Kidney tubule cell (primary cell): ENCODE measurements at places on chromosomes 1 and 21.

DNA sequence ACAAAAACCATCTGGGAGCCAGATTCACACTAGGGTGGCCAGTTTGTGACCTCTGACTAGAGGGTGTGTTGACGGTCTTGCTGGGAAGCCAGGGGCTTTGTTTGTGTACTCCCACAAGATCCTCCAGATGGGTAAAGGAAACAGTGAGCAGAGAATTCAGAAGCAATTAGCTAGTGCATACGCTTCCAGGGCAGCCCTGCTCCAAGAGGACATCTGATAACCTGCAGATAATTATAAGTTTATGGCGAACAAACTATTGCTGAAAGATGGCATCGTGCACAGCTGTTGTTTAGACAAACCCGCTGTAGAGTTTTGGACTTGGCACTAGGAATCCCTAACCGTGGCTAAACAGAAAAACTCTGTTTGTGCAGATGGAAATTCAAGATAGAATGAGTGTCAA is 326.4 kb downstream of the TGFB2 start:
- no peak for DNase-seq

DNA sequence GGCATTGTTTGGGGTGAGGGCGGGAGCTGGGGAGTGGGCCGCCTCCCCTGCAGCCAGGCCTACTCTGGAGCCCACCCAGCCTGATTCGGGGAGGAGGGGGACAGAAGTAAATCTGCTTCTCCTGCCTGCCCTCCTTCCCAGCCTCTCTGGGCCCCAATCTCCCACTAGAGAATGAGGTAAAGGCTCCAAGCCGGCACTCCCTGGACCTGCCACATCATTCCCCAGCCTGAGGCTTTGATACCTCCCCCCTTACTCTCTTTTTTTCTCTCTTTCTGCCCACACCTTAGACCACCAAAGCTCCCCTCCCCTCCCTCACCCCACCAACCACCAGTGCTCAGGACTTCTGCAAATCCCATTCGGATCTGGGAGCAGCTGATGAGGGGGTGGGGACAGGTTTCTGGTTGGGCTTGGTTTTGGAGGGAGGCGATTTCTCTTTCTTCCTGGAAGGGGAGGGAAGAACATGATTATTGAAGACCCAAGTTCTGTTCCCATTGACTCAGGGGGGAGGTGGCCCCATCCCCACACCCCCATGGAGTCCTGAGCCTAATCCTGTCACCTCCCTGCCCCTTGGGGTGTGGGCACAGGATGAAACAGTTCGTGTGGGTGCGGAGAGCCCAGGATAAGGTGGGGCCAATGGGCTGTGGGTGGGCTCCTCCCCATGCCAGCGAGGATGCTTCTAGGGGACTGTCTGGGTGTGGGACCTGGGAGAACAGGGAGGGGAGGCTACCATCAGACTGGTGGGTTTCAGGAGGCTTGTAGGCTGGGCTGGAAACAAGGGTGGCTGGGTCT is 1.3 kb downstream of the MAP7D1 start:
- DNase-seq: no peak

GRCh38 chr1:179767996-179768395 is 24.9 kb downstream of the FAM163A start:
- no peak for DNase-seq

DNA sequence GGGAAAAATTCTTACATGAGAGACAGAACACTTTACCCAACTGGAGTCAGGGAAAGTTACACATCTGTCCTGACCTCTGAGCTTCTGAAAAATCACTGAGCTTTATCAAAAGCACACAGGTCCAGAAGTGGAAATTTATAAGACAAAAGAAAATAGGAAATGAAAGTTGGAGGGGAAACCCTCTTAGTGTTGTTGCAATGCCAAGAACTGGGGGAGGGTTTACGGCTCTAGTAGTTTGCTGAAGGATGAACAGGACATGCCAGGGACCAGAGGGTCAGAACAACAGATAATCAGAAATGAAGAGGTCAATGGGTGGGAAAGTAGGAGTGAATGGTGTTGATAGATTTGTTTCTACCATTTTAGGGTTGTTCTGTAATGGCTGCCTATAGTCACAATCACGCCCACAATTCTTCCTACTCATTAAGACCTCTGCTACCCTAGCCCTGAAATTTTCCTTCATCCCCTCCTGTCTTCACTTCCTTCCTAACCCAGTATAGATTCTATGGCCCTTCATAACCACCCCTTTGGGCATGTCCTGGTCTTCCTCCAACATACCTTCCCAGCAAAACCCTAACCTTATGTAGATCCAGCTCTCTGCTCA is 30.3 kb upstream of the FMOD start:
- no peak for DNase-seq

GRCh38 chr21:20377250-20377649 is 621.0 kb upstream of the NCAM2 start:
- DNase-seq: no peak

DNA sequence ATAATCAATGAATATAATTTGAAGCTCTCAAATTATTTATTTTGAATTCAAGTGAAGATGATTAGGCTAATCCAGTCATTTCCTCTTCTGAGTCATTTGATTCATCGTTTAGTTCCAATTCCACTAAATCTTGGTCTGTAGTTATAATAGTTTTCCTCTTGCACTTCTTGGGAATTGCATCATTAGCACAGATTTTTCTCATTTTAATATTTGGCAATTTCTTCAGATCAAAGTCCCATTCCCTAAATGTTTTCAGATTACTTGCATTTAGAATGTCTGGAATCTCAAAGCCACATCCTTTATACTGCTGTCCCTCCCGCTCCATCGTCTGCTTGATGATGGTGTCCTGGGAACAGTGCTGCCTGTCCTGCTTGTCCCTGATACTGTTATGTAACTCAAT is 43.5 kb downstream of the MAST2 start:
- no peak for DNase-seq
